T-helper 17 cell (primary cell): ENCODE measurements at places on chromosomes 5 and 9. TPM values are rescaled to one million over a fixed set of nuclear protein-coding genes. Genes with fewer than 3 reads are reported as not detected.

GRCh38 chr5:145178641-145179523, 656.3 kb downstream of the PRELID2 start:
- no peak overlapping the region for H3K27ac ChIP-seq
- no peak for DNase-seq
- H3K36me3 ChIP-seq = no peaks in the 10 kb centered on the region
- no peaks in the 10 kb centered on the region for H3K4me1 ChIP-seq
- H3K4me3 ChIP-seq = no peak overlapping the region

GRCh38 chr5:117681431-117682254, 1107.0 kb upstream of the SEMA6A start:
- H3K27me3 ChIP-seq = no peaks in the 10 kb centered on the region
- no peak for DNase-seq
- no peak overlapping the region for H3K27ac ChIP-seq
- H3K36me3 ChIP-seq = no peaks in the 10 kb centered on the region
- no peaks in the 10 kb centered on the region for H3K4me1 ChIP-seq
- H3K4me3 ChIP-seq = no peak overlapping the region

DNA sequence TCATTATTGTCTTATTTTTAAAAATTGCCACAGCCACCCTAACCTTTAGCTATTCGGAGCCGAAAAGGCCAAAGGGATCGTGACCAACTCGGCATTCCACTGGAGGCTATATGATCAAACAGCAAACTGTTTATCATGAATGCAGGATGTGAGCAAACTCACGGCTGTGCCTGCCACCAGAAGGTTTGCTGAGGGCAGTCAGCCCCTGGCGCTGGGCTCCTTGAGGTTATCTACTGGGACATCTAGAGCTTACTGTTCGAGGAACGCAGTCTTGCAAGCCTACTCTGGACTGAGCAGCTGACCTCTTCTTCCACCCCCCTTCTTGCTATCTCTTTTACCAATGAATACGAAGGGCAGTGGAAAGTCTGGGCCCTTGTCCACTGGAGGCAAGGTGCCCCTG, 231.5 kb upstream of the TARS1 start:
- H3K4me3 ChIP-seq = no peak overlapping the region
- H3K36me3 ChIP-seq = no peaks in the 10 kb centered on the region
- H3K27me3 ChIP-seq = no peaks in the 10 kb centered on the region

DNA sequence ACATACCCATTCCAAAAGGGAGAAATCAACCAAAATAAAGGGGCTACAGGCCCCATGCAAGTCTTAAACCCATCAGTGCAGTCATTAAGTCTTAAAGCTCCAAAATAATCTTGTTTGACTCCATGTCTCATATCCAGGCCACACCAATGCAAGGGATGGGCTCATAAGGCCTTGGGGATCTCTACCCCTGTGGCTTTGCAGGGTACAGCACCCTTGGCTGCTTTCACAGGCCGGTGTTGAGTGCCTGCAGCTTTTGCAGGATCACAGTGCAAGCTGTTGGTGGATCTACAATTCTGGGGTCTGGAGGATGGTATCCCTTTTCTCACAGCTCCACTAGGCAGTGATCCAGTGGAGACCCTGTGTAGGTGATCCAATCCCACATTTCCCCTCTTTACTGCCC, 5.0 kb upstream of the SPINK14 start:
- no peak overlapping the region for H3K27ac ChIP-seq
- no peak for DNase-seq
- H3K36me3 ChIP-seq = no peaks in the 10 kb centered on the region
- peaks cover 8% of the 10 kb centered on the region for H3K27me3 ChIP-seq
- no peak overlapping the region for H3K4me3 ChIP-seq
- H3K4me1 ChIP-seq = peaks cover 4% of the 10 kb centered on the region

GRCh38 chr5:67813877-67814539, 401.5 kb upstream of the PIK3R1 start:
- peaks cover 21% of the 10 kb centered on the region for H3K27me3 ChIP-seq
- no peak for DNase-seq
- H3K4me3 ChIP-seq = no peak overlapping the region
- H3K36me3 ChIP-seq = no peaks in the 10 kb centered on the region

GRCh38 chr9:16023446-16023845, 470.6 kb downstream of the CCDC171 start:
- H3K4me1 ChIP-seq = no peaks in the 10 kb centered on the region
- no peak overlapping the region for H3K4me3 ChIP-seq
- no peak overlapping the region for H3K27ac ChIP-seq

Gene TMEM232
- 1.6 TPM for total RNA-seq

DNA sequence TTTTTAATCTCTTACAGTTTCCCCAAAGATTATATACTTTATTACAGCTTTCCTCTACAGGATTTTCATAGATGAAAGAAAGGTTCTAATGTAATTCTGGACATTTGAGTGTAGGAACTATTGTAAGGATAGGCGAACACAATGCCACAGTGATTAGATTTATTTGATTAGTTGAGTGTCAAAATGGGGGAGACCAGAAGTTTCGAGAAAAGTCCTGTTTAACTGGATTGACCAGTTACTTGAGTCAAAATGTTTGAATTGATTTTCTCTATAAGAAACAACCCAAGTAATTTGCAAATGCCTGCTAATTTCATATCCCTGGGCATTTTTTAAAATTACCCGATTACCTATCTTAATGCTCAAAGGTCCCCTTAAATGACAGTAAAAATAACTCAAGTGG, 50.6 kb downstream of the SMARCA2 start:
- H3K36me3 ChIP-seq = peaks cover 14% of the 10 kb centered on the region
- no peak overlapping the region for H3K27ac ChIP-seq
- H3K27me3 ChIP-seq = no peaks in the 10 kb centered on the region
- peaks cover 11% of the 10 kb centered on the region for H3K4me1 ChIP-seq

DNA sequence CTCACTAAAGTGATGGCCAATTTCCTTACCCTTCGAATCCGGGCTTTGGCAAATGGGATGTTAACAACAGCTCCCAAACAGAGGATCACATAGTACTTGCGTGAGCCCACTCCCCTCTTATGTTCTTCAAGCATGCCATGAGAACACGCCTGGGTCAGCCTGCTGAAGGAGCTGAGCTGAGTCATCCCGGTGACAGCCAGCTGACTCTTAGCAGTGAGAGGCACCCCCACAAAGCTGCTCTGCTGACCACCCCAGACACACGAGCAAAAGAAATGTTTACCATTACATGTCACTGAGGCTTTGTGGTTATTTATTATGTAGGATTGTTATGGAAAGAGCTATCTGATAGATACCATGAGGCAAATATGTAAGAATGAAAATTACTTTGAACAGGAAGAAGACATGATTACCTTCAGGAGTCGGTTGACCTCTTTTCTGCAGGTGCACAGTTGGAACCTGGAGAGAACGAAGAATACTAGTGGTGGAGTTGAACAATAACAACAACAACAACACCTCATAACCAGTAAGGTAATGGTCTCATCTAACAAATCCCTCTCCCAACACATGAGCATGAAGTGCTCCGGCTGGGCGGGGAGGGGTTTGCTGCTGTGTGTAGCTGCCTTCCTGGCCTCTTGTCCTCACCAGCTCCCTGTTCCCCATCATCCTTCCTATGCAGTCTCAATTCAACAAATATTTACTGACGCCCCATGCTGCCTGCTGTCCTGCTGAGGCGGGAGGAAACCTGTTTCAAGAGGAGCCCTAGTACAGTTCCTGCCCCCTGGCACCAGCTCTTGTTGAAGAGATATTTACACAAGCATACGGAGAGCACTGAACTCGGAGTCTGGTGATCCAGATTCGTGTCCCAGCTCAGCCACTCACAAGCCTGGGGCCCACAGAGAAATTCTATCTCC, 69.4 kb upstream of the LHFPL2 start:
- H3K27me3 ChIP-seq = peaks cover 12% of the 10 kb centered on the region
- DNase-seq = no peak
- H3K4me3 ChIP-seq = no peak overlapping the region
- H3K27ac ChIP-seq = no peak overlapping the region
- H3K36me3 ChIP-seq = no peaks in the 10 kb centered on the region
- no peaks in the 10 kb centered on the region for H3K4me1 ChIP-seq

DNA sequence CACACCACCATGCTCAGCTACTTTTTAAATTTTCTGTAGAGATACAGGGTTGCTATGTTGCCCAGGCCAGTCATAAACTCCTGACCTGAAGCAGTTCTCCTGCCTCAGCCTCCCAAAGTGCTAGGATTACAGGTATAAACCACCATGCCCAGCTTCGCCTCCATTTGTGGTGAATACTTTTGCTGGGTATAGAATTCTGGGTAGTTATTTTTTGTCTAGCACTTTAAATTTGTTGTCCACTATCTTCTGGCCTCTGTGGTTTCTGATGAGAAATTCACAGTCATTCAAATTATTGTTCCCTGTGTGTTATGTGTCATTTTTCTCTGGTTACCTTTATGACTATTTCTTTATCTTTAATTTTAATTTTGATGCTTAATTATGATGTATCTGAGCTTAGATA, 57.7 kb upstream of the EXOC3 start:
- no peaks in the 10 kb centered on the region for H3K36me3 ChIP-seq
- no peak overlapping the region for H3K27ac ChIP-seq
- H3K27me3 ChIP-seq = no peaks in the 10 kb centered on the region
- H3K4me1 ChIP-seq = no peaks in the 10 kb centered on the region

- no peak overlapping the region for H3K27ac ChIP-seq
- no peaks in the 10 kb centered on the region for H3K4me1 ChIP-seq
- DNase-seq = no peak
- H3K36me3 ChIP-seq = peaks cover 3% of the 10 kb centered on the region
- H3K27me3 ChIP-seq = peaks cover 45% of the 10 kb centered on the region
- H3K4me3 ChIP-seq = no peak overlapping the region
Measured at GRCh38 chr9:90124961-90125360, 517.7 kb downstream of the DIRAS2 start.

DNA sequence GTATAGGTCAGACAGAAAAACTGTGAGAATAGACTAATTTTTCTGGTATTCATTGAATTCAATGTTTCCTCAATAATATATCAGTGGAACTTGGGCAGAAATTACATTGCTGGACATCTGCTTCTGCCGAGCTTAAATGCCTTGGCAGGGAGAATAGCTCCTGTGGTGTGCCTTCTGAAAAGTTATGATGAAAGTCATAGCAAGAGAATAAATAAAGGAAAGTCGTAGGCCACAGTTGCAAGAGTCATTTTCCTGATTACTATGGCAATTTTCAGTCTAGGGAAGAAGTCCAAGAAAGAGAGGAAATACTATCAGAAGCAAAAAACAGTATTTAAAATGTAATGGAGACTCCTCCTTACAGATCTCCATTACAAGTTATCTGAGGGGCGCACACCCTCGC, 1596.1 kb upstream of the WWC1 start:
- H3K4me1 ChIP-seq = no peaks in the 10 kb centered on the region
- no peak for DNase-seq
- no peak overlapping the region for H3K4me3 ChIP-seq
- H3K27ac ChIP-seq = no peak overlapping the region
- no peaks in the 10 kb centered on the region for H3K27me3 ChIP-seq
- H3K36me3 ChIP-seq = no peaks in the 10 kb centered on the region

- no peak overlapping the region for H3K4me3 ChIP-seq
- H3K27ac ChIP-seq = no peak overlapping the region
Measured at GRCh38 chr9:129732100-129732499, 20.7 kb downstream of the PTGES start.

DNA sequence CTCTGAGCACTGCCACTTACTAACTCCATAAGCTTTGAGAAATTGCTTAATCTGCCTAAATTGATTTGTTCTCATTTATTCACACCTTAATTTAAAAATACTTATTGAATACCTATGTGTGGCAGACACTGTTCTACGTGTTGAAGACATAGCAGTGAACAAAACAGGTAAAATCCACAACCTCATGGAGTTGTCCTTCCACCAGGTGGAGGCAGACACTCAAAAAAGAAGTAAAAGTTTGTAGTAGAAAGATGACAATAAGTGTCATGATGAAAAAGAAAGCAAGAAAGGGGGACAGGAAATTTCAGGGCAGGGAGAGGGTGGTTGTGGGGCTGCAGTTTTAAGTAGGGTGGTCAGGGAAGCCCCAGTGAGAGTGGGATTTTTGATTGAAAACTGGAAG, 94.9 kb downstream of the SREK1 start:
- peaks cover 33% of the 10 kb centered on the region for H3K27me3 ChIP-seq
- H3K27ac ChIP-seq = no peak overlapping the region
- no peaks in the 10 kb centered on the region for H3K36me3 ChIP-seq
- no peak overlapping the region for H3K4me3 ChIP-seq
- DNase-seq = no peak
- peaks cover 7% of the 10 kb centered on the region for H3K4me1 ChIP-seq

Gene PLGRKT
- 23.5 TPM for total RNA-seq

DNA sequence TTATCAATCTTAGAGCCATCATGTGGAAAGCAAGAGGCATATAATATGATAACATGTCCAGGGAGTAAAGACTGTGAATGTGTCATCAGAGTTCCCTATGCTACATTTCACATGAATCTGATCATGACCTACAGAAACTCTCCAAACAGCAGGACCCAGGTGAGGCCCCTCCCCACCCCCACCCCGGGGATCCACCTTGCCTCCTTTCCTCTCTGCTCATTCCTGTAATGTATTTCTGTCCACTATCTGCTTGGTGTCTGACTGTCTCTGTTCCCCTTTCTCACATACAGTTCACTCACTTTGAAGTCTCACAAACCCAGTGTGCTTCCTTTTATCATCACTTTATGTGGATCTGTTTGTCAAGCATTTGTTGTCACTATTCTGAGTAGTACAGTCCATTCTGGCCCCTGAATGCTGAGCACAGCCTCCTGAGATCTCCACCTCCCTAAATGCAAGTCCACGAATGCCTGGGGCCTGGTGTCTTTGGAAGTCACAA, 76.4 kb upstream of the SMARCA2 start:
- DNase-seq = no peak
- no peak overlapping the region for H3K27ac ChIP-seq
- peaks cover 8% of the 10 kb centered on the region for H3K4me1 ChIP-seq
- H3K36me3 ChIP-seq = peaks cover 3% of the 10 kb centered on the region
- H3K27me3 ChIP-seq = peaks cover 14% of the 10 kb centered on the region

- no peak for DNase-seq
- H3K36me3 ChIP-seq = peaks cover 19% of the 10 kb centered on the region
- no peaks in the 10 kb centered on the region for H3K27me3 ChIP-seq
- no peak overlapping the region for H3K27ac ChIP-seq
- peaks cover 15% of the 10 kb centered on the region for H3K4me1 ChIP-seq
Measured at GRCh38 chr5:10746711-10747110, 14.3 kb downstream of the DAP start.

GRCh38 chr9:81814794-81815464, 113.3 kb upstream of the SPATA31D4 start:
- no peaks in the 10 kb centered on the region for H3K27me3 ChIP-seq
- peak overlapping the region; percentile 16 for H3K4me3 ChIP-seq
- peak overlapping the region; percentile 32 for H3K27ac ChIP-seq
- no peak for DNase-seq

DNA sequence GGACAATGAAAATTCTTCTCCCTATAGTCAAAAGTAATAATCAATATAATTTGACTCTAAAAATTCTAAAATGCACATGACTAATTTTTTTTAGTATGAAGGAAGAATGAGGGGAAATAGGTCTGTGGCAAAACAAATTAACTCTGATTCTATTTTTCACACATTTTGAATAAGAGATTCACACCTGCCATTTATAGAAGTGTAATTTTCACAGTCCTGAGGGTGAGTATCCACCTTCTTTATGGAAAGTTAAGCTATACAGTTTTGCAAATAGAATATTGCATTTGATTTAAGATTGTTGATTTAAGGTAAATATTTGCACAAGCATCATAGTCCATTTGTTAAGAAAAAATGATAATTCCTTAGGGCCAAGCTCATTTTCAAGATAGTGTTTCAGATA, 417.7 kb downstream of the CHSY3 start:
- no peak overlapping the region for H3K27ac ChIP-seq
- no peaks in the 10 kb centered on the region for H3K36me3 ChIP-seq
- DNase-seq = no peak
- H3K4me1 ChIP-seq = no peaks in the 10 kb centered on the region
- no peak overlapping the region for H3K4me3 ChIP-seq

GRCh38 chr5:179207470-179207869, 137.8 kb downstream of the ADAMTS2 start:
- H3K27ac ChIP-seq = no peak overlapping the region
- H3K27me3 ChIP-seq = peaks cover 15% of the 10 kb centered on the region
- DNase-seq = no peak
- no peaks in the 10 kb centered on the region for H3K36me3 ChIP-seq
